ENCODE measurements at places on chromosomes 2 and 18.

- peak; percentile 43 for DNase-seq
Observed at GRCh38 chr2:178280244-178280852, 86.0 kb downstream of the OSBPL6 start.

GRCh38 chr2:287911-288757 lies at the start of gene ALKAL2:
Gene ALKAL2, minus strand, starts transcription at chr2:288091. Its CDS starts 256 bp downstream, at chr2:287835.
- peak; percentile 54 for DNase-seq

- no peak for DNase-seq
Observed at GRCh38 chr2:148255929-148256328, 235.0 kb downstream of the MBD5 start.

- DNase-seq, result no peak
Observed at GRCh38 chr2:207122651-207123334, 43.0 kb downstream of the KLF7 start.

DNA sequence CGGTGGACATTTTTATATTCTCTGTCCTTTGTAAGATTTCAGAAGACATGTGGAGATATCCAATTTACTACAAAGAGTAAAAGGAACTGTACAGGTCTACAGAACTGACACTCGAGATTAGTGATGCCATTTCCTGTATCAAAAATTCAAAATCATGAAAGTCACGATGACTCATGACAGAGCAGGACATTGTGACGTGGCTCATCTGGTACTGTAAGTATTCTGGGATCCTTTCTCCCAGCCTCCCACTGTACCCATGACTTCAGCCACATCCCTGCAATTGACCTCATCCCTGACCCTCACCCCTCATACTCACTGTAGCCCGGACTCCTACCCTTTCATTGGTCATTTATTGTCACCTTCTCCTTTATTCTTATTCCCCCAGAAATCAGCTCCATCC lies 736.5 kb downstream of the EPHA4 start:
- no peak for DNase-seq
